Muscle of back (tissue), 13 donors: ENCODE measurements at places on chromosomes 3 and 15.

DNA sequence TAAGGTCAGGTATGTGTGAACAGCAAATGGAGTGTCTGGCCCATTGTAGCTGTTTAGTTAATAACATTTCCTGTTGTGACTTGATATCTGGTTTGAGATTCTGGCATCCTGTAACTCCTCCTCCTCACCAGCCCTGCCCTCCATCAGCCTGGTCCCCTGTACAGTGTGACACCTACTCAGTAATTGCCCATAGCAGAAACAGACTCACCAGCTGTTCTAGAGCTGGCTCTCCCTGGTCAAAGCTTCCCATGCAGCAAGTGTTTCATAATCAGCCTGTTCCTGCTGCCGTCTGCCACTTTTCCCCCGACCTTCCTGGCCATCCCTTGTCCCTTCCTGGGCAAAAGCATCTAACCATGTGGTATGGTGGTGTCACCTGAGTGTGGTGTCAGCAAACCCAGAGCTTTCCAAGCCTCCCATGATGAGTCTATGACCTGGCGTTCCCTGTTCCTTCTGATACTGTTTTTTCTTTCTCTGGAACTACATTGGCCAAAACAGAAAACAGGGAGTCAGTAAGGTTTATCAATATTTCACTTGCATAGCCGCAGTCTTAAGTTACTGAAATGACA is 55.4 kb downstream of the B3GALNT1 start:
- no peak for DNase-seq

- no peak for DNase-seq
Observed at GRCh38 chr15:98927996-98928395, 79.6 kb downstream of the PGPEP1L start.

DNA sequence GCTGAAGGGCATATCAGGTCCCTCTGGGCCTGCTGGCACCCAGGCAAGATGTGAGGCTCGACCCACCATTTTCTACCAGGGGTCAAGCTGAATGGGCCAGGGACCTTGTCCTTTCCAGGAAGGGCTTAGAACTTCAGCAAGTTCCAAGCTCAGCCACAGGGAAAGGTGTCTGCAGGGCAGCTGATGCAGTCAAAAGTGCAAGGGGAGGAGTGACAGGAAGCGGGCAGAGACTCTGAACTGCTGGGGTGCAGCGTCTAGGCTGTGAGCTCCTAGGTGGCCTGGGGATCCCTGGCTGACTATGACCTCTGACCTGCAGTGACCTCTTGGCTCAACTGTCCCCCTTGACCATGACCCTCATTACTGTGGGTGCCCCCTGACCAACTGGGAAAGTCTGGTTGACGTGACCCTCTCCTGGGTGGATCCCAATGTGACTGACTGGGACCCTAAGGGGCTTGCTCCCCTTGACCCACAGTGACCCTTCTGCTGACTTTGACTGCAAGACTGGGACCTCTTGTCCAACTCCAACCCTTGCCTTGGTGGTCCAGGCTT is 14.4 kb upstream of the SEC13 start:
- no peak for DNase-seq

DNA sequence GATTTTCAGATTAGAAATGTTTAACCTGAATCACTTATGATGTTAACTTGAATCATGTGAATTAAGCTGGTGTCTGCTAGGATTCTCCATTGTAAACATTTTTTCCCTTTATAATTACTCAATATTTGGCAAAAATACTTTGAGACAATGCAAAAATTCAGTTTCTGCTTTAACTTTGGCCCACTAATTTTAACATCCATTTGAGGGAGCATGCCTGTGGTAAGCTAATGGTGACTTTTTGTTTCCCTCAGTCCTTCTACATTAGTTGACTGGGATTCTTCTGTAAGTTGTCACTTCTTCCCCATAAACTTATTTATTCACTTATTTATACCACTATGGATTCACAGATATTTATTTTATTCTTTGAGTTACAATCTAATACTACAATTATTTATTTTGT is 59.3 kb downstream of the PIK3R4 start:
- no peak for DNase-seq

GRCh38 chr3:180036671-180037455 is at the start of gene PEX5L:
Gene PEX5L (minus strand): TSS chr3:180036937. CDS start chr3:180036599, 338 bp downstream.
- DNase-seq, result peak; percentile 33

DNA sequence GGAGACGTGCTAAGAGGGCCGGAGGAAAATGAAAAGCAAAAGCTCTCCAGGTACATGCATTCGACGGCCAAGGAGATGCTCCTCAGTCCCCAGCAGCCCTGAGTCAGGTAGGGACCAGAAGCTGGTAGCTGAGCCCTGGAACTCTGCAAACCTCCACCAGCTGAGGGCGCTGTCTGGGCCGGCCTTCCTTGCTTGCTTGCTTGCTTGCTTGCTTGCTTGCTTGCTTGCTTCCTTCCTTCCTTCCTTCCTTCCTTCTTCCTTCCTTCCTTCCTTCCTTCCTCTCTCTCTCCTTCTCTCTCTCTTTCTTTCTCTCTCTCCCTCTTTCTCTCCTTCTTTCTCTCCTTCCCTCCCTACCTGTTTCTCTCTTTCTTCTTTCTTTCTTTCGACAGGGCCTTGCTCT is 94.6 kb upstream of the RASGRF1 start:
- no peak for DNase-seq
